ENCODE measurements at places on chromosomes 5 and 9.

DNA sequence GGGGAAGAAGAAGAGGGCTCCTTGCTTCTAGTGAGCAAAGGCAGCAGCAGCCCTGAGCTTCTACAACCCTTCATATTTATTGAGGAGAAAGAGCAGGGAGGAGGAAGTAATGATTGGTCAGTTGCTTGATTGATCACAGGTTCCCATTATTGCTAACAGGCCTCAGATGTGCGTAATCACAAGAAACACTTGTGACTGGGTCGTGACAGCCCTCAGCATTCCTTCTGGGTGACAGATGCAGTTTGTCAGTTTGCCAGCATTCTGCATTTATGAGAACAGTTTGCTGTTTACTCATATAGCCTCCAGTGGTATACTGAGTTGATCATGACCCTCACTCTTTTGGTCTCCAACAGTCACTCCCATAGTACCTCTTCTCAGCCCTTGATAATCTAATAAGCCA, 111.5 kb upstream of the TNC start:
- no peak for DNase-seq

GRCh38 chr5:135218790-135219568, 180.1 kb downstream of the MACROH2A1 start:
- DNase-seq, result no peak

GRCh38 chr9:101421653-101422065, 13.9 kb downstream of the ALDOB start:
- DNase-seq, result no peak

DNA sequence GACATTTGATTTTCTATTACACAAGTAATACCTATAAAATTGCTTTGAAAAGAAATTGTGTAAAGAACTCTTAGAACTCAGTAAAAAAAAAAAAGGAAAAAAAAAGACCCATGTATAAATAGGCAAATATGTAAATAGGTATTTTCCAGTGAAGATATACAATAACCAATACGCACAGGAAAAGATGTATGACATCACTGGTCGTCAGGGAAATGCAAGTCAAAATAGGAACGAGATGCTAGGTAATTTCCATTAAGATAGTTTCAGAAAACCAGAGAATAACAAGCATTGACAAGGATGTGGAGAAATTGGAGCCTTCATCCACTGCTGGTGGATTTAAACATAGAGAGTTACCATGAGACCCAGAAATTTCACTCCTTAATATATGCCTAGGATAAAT, 708.8 kb downstream of the MTRR start:
- DNase-seq, result no peak

DNA sequence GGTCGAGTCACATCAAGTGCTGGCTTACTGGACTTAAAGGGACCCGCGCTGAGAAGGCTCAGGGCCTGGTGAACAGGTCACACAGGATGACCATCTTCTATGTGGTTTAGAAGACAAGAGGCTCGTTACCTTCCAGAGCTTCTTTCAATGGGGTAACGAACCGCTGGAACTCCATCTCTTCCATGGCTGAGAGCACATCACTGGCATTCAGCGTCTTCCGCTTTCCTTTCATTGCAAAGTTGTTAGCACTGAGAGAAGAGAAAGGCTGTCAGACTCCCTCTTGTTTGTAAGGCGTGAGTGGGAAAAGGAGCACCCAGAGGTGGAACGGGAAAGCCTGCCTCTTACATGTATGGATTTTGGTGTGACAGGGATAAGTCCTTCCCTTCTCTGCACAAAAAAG, 994 bp downstream of the POLE3 start:
- DNase-seq, result no peak

GRCh38 chr5:151592855-151593408, 1.8 kb upstream of the FAT2 start:
- DNase-seq, result no peak

- DNase-seq, result no peak
Observed at GRCh38 chr9:134886413-134886913, 5.9 kb downstream of the FCN2 start.

GRCh38 chr5:132799392-132799791, 13.7 kb upstream of the SOWAHA start:
- DNase-seq, result no peak

DNA sequence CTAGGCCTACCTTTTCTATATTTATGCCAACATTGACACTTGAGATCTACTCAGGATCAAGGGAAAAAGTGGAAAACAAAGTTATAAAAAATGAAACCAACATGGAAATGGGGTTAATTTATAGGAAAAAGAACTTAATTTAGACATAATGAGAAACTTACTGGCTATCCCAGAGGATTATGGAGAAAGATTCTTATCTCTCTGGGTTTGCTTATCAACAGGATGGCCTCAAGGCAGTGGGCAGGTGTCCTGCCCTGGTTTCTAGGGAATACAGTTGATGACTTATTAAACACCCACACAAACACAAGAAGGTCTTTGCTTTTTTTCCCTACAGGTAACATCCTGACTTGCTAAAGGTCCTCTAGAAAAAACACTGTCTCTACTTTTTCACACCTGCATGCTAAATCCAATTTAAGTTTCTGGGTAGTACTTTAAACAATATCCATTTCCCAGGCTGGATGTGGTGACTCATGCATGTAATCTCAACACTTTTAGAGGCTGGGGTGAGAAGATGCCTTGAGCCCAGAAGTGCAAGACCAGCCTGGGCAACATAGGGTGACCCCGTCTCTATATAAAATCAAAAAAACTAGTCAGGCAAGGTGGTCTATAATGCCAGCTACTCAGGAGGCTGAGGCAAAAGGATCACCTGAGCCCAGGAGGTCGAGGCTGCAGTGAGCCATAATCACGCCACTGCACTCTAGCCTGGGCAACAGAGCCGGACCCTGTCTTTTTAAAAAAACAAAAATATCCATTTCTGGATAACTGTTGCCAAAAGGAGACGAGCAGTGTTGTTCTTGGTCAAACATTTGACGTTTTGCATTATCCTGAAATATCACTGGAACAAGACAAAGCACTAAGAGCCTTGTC, 6.6 kb upstream of the ZNF608 start:
- no peak for DNase-seq

DNA sequence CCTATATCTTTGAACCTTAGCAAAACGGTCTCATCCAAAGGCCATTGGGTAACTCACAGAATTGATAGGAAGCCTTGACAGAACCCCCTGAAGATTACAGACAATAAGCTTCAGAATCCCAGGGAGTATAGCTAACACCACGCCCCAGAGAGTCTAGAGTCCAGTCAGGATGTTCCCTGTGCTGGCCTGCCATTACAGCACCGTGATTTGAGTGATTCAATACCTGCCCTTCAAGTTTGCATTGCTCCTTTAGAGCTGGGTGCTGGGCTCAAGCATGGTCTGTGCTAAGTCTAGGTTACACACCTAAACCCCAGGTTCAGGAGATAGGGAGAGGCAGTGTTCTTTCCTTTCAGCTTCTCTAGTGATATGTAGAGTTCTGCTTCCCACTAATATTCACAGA, 90.5 kb downstream of the RASEF start:
- DNase-seq, result no peak

- DNase-seq, result no peak
Observed at GRCh38 chr5:159005062-159005461, 94.7 kb downstream of the EBF1 start.
